ENCODE measurements at places on chromosomes 7 and 10.

DNA sequence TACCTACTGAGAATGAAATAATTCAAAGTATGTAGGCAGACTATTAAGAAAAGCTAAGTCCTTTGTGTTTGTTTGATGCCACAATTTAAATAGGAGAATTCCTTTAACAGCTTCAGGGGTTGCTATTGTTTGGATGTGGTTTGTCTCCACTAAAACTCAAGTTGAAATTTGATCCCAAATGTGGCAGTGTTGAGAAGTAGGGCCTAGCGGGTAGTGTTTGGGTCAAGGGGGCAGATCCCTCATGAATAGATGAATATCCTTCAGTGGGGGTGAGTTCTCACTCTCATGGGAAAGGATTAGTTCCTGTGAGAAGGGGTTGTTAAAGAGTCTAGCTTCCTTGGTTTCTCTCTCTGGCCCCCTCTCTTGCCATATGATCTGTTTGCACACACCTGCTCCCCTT, 97.0 kb downstream of the HGF start:
- no peak for DNase-seq

GRCh38 chr7:26185131-26185843, 15.3 kb downstream of the HNRNPA2B1 start:
- no peak for DNase-seq

DNA sequence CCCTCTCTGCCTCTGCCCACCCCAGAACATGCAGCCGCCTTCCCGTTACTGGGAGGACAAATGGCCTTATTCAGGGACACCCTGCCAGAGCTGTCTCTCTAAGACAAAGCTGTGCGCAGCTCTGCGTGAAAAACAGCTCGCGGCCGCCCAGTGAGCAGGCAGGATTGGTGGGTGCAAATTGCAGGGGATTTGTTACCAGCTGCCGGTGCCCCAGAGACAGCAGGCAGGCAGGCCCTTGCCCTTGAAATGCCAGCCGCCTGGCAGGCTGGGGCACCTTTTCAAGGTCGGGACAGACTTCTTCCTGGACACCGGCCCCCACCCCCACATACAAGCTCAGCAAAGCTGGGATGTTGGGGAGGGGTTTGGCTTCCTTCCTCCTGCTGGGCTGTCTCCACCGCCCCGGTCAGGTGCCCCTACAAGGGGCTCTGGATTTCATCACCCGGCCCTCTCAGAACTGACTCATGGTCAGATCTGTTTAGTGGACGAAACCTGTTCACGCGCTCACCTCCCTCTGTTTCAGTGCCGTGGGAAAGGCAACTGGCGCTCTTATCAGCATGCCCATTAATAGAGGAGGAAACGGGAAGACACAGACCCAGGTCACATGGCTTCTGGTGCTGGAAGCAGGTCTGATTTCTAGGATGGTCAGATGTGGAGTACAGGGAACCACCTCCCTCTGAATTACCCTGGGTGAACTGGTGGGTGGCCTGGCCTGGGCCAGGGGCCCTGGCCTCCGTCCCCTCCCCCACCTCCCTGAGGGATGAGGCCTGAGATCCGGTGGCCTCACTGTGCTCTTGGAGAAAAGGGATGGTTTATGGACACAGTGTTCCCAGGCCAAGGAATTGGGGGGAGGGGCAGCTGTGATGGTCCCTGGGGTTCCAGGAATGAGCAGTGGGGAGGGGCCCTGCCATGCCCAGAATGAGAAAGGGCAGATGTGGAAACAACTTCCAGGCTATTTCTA, 123.9 kb upstream of the PPIF start:
- no peak for DNase-seq

DNA sequence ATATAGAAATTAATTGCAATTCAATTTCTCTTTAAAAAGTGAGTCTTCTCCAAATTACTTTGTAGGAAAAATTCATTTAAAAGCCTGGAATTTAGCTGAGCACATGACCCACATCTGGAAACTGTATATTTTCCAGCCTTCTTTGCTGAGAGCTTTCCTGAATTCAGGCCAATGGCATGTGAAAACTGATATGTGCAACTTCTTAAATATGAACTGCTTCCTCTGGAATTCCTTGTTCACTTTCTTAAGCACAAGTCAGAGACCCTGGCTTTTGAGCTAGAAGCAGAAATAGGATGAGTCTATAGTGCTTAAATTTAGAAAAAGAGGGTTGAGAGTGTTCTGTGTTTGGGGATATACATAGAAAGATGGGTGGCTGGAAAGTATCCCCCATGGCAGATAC, 365.1 kb upstream of the MTPN start:
- DNase-seq = no peak

GRCh38 chr7:98840722-98841121, 29.1 kb downstream of the TMEM130 start:
- no peak for DNase-seq

GRCh38 chr7:22280031-22280430, 76.9 kb downstream of the RAPGEF5 start:
- no peak for DNase-seq

GRCh38 chr10:7085147-7085912, 325.5 kb downstream of the SFMBT2 start:
- no peak for DNase-seq

Data from spleen (tissue), 13 donors.